Mesothelial cell of epicardium (in vitro differentiated cells): ENCODE measurements at places on chromosomes 4 and X. TPM values are rescaled to one million over a fixed set of nuclear protein-coding genes. Genes with fewer than 3 reads are reported as not detected.

The RPGR gene
- total RNA-seq, result 11.3 to 15.2 TPM (median 12.1 TPM) in 3 replicates

The RHOXF1 gene
- total RNA-seq, result 0.47 to 0.89 TPM (median 0.52 TPM) in 3 replicates

The PPEF2 gene
- total RNA-seq, result 0.07 TPM in 1 of 3 replicates, not detected in the others

DNA sequence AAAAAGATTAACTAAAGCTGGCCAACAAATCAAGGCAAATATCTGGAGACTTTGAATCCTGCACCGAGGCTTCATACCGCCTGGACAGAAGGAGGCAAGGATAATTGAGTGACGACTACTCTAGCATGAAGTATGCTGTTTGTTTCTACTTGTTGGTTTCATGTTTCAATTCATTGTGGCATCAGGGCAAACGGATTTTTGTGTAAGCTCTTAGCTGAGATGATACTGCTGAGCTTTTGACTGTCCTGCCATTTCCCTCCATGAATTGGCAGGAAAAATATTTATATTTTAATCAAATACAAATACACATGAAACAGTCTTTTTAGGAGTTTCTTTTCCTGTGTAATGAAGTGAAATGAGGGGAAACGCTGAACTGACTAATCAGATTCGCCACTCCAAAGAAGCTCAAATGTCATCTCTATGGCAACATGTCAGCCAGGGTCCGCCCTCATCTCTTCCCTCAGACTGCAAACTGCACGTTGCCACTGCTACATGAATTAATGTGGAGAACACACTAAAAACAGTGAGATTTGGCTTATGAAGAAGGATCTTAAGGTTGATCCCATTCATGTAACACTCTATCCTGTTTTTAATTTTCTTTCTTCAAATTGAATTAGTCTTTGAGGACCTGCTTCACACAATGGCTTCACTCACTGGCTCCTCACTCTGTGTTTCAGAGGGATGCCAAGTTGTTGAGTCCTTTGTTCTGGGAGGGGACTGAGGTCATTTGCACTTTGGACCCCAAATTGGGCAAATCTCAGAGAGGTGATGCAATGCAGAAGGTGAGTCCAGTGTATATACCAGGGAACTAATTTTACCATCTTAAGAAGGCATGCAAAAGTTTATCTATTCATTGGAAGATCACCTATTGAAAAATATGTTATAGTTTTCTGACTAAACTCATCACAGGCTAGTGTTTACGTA, 149.6 kb upstream of the MID1 start:
- DNase-seq, result no peak

DNA sequence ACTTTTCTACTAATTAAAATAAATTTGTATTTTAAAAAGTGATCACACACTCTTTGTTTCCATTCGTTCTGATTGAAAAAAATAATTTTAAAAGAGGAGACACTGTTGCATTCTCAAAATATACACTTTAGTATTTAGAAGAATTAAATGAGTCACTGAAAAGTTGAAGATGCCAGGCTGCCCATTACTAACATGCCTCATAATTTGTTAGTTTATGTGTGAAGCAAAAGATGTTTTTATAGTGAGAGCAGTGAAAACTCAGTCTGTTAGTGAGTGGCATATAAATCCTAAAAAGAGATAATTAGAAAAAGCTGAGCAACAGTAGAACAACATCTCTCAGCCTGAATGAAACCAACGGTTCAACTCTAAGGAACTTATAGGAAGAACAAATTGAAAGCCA, 143.4 kb downstream of the CDS1 start:
- no peak for DNase-seq

The ADAM29 gene
- total RNA-seq, result not detected in 3 replicates

The PABPC5 gene
- total RNA-seq, result 6.8 to 8.4 TPM (median 7.4 TPM) in 3 replicates

- DNase-seq, result no peak
Measured at GRCh38 chrX:110125446-110126162, 122.7 kb downstream of the TMEM164 start.

The ADH6 gene
- total RNA-seq, result not detected in 3 replicates

The FBXW7 gene
- 41.2 to 46.4 TPM (median 45.9 TPM) in 3 replicates for total RNA-seq

The NEUROG2 gene
- total RNA-seq, result not detected in 3 replicates

- no peak for DNase-seq
Measured at GRCh38 chr4:122830426-122831095, 3.9 kb downstream of the FGF2 start.

The WNK3 gene
- total RNA-seq, result 15.8 to 17.2 TPM (median 15.9 TPM) in 3 replicates

The BST1 gene
- total RNA-seq, result 0.42 to 1.0 TPM (median 0.58 TPM) in 3 replicates

DNA sequence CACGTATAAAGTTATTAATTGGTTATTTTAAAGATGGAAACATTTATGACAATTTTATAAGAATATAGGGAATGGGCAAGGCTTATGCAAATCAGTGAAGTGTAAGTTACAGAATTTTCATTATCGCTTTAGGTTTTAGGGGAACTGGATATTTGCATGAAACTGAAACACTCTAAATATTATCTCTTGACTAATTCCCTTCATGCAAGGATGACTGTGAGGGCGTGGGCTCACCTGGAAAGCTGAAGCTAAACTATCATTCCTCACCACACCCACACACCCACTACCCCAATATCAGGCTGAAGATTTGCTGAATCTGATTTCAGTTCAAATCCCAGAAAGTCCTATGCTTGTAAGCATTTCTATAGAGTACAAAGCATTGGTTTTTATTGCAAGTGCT, 81.7 kb upstream of the ARHGAP24 start:
- no peak for DNase-seq

- DNase-seq, result no peak
Measured at GRCh38 chr4:128825226-128825625, 15.7 kb downstream of the JADE1 start.

DNA sequence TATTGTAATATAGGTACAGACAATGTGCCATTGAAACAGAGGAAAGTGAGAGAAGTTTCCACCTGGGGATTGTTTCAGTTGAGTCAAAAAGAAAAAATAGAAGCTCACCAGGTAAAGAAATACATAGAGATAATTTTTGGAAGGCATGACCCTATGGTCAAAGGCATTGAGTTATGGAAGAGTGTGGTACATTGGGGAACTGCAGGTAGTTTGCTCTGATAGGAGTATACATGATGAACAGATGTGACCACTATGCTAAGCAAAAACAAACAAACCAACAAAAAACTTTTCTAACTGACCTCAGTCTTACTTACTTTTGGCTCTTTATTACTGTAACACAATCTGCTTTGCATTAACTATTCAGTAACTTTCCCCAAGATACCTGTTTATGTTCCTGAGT, 85.9 kb downstream of the UGT8 start:
- no peak for DNase-seq

DNA sequence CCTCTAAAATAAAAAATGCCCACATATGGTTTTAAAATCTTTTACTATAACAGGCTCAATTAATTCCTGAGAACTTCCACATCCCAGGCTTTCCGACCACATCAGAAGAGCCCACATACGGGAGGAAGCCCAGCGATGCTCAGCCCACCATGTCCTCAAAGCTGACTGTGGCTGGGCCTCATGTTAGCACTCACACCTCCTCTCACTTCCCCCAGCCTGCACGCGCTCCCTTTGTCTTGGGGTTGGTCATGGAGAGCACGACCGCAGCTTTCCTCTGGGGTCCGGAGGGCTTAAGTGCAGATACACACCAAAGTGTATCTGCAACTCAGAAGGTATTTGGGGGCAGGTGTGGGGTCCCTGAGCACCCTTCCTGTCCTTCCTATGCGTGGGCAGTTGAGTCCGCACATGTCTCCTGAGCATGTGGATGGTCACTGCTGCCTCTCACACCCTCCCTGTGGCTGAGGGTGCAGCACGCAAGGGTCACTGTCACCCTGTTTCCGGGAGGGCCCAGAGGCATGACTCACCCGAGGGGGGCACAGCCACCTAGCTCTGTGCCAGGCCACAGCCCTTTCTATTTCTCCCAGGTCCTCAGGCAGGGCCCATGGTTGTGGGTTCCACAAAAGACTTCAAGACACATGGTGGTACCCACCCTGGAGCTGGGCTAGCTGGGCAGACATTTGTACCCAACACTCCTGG, 21.2 kb downstream of the WDR1 start:
- no peak for DNase-seq

The SPANXB1 gene
- total RNA-seq, result 4.2 to 5.3 TPM (median 4.6 TPM) in 3 replicates

The TLL1 gene
- total RNA-seq, result 1.2 to 1.8 TPM (median 1.5 TPM) in 3 replicates

- DNase-seq, result no peak
Measured at GRCh38 chr4:140286456-140286855, 87.0 kb upstream of the SCOC start.

GRCh38 chr4:172404676-172405075, 591.5 kb downstream of the GALNTL6 start:
- DNase-seq, result no peak

- DNase-seq, result no peak
Measured at GRCh38 chr4:72975488-72975784, 94.1 kb downstream of the COX18 start.

GRCh38 chr4:105520819-105521790, 31.3 kb upstream of the ARHGEF38 start:
- no peak for DNase-seq

The WDFY3 gene
- 102 to 115 TPM (median 104 TPM) in 3 replicates for total RNA-seq

GRCh38 chr4:168409089-168409801, 71.0 kb downstream of the DDX60L start:
- no peak for DNase-seq

GRCh38 chrX:109373468-109373867, 108.4 kb downstream of the GUCY2F start:
- DNase-seq, result no peak

DNA sequence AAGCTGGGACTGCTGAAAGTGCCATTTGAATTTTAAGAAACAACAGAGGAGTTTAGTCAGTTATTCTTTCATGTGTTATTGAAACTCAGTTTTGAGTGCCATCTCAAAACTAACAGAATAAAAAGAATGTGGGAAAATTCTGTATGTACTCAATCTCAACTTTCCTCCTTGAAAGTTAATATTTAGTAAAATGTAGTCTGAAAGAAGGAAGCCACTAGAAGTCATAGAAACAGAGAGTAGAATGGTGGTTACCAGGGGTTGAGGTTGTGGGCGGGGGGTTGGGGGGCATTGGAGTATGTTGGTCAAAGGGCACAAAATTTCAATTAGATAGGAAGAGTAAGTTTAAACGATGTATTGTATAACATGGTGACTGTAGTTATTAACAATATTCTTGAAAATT, 628.3 kb upstream of the MAGEB2 start:
- no peak for DNase-seq

GRCh38 chr4:52983563-52984303, 121.6 kb downstream of the RASL11B start:
- no peak for DNase-seq

The BEX1 gene
- total RNA-seq, result 10.7 to 12.2 TPM (median 10.8 TPM) in 3 replicates

The DCAF12L2 gene
- total RNA-seq, result 1.6 to 1.7 TPM (median 1.7 TPM) in 3 replicates

DNA sequence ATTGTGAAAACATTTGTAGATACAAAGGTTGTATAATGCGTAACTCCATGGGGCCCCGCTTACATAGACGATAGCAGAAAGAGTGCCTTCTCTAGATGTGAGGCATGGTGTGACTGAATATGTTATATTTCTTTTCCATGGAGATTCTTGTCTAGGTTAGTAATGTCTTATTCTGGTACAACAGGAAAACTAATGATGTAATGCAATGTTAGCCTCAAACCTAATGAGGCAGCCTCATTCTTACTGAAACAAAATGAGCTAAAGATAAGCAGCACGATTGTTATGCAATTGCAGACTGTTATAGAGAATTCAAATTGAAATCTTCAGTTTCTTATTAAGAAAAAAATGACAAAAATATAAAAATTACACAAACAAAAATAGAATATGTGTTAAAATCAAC, 171.1 kb upstream of the ANKRD50 start:
- no peak for DNase-seq

DNA sequence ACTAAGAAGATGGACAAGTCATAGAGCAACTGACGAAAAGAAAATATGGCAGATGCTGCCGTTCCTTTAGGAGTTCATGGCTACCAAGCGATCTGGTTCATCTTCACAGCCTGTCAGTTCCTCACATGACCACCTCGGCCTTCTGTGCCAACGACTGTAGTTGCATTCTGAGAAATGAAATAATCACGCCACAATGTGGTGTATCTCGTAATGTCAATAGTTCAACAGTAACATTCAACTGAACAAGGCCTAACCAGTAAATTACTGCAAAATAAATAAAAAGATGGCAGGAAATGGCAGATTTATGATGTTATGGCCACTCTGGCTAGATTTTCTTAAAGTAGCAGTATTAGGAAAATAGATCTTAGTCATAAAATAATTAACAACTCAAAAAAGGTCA, 4.4 kb downstream of the GPRIN3 start:
- no peak for DNase-seq

- no peak for DNase-seq
Measured at GRCh38 chr4:182978152-182978827, 61.1 kb upstream of the DCTD start.

DNA sequence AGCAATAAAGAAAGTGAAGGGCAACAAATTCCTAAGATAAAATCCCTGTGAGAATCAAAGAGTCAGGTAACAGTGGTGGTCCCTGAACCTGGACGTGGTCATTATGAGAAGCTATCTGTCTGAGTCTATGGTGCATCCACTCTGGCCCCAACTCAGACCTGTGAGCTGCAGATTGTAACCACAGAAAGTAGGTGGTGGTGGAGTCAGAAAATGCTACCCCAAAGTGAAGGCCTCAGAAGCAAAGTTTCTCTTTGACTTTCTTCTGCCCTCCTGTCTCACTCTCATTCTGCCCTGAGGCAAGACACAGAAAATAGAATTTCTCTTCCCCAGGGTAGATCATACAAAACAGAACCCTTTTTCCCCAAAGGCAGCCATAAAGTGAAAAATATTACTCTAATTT, 84.1 kb upstream of the NEIL3 start:
- DNase-seq, result no peak

The AADAT gene
- total RNA-seq, result 33.7 to 36.3 TPM (median 35.2 TPM) in 3 replicates

DNA sequence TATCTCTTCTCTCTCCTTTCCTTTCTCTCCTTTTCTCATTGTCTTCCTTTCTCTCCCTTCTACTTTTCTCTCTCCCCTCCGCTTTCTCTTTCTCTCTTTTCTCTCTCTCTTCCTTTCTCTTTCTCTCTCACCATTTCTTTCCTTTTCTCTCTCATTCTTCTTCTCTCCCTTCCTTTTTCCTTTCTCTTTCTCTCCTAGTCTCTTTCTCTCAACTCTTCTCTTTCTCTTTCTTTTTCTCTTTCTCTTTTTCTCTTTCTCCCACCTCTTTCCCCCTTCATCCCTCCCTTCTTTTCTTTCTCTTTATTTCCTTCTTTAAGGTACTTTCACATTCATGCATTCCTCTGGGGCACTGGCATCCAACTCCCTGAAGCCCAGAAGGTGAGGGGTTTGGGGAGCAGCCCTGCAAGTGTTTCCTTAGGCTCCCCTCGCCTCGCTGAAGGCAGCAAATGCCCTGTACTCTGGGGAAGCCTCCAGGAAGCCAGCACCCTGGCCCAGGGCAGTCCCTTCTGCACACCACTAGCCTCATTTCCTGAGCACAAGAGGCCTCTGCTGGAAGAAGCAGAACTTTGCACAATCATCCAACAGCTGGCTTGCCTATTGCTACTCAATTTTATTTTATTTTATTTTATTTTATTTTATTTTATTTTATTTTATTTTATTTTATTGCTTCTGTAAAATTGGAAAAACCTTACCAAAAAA, 124.2 kb downstream of the NFKB1 start:
- no peak for DNase-seq

- no peak for DNase-seq
Measured at GRCh38 chr4:173159791-173160190, 8.8 kb upstream of the GALNT7 start.

GRCh38 chr4:28360681-28361080, 1500.0 kb downstream of the STIM2 start:
- DNase-seq, result no peak

- DNase-seq, result no peak
Measured at GRCh38 chr4:20297261-20297660, 45.6 kb downstream of the SLIT2 start.
